ENCODE measurements at places on chromosomes 4 and X.

- no peak for DNase-seq
Observed at GRCh38 chr4:89273741-89274141, 33.9 kb downstream of the GPRIN3 start.

- no peak for DNase-seq
Observed at GRCh38 chr4:32689518-32689917, 1969.3 kb downstream of the PCDH7 start.

DNA sequence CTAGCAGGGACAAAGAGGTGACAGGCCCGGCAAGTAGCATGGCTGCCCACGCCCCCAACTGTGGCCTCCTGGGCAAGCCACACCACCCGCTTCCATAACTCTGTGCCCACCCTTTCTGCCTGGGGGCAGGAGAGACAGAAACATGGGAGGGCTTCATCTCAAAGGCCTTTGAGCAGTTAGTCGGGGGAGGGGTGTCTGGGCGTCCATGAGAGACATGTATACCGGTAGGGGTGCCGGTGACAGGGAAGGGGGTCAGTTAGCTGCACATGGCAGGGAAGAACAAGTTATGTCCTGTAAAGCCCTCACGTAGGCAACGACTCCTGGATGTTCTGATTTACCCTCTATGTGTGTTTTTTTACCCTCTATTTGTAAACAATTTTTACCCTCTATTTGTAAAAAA is 9.3 kb downstream of the PDZD4 start:
- DNase-seq: no peak

- DNase-seq: no peak
Observed at GRCh38 chr4:113157086-113157857, 107.8 kb downstream of the ANK2 start.

DNA sequence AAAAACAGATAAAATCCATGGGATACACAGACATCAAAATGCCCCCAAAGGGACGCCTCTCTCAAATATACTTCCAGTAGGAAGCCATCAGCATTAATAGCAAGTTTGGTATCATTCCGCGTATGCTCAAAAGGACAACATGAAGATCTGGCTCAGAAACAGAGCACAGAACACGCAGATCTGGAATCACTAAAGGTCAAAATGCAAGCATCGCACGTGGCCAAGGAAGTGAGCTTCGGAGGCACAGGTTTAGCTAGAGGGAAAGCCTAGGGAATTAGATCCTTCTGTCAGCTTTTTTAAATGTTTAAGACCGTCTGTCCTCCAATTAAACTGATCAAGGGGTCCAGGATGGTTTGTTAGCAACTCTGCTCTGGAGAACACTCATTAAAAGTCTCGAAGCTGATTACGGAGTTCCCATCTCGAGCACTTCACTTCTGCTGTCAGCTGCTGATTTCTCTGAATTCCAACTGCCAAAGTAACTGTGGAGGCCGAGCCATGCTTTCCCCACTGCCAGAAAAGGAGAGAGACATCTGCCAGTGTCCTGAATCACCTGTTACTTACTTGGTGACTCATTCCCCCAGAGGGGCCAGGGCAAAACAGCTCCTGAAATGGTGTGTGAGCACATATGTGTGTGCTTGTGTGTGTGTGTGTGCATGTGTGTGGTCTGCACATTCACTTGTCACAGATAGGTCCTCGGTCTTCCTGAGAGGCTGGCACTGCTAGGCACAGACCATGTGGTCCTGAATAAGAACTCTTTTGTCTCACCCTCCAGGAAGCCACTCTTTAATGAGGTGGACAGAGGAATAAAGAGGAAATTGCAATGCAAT is 177.7 kb upstream of the PPARGC1A start:
- DNase-seq: no peak

GRCh38 chrX:15059474-15059873 is 186.3 kb downstream of the MOSPD2 start:
- DNase-seq: no peak

DNA sequence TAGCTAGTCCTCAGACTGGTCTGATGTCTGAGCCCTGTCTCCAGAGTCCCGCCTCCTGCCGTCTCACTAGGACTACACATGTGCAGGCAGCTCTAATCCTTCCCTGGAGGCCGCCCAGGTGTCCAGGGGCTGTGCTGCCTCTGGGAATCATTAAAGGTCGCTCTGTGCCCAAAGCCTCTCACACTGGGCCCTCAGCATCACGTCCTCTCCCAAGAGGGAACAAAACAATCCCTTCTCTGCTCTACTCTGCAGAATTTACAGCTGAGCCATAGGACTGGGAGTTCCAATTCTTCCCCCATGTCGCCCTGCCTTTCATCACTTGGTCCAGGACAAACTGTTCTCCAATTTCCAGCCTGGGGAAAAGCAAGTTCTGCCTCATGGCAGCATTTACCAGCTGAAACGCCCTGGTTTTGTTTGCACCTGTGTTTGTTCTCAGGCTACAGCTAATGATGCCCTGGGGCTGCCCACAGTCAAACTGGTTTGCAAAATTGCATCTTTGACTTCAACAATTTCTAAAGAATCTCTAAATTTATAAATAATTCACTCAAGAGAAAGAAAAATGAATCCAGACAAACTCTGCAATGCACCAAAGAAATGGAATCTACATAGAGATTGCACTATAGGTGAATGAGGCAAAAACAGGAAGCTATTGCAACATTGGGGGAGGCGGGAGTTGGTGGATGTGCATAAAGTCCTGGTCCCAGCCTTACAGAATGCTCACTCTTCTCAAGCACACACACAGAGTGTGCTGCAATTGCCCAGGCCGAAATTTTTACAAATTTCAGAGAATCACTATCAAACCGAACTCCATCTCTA is 7.2 kb upstream of the MRFAP1 start:
- DNase-seq: no peak

DNA sequence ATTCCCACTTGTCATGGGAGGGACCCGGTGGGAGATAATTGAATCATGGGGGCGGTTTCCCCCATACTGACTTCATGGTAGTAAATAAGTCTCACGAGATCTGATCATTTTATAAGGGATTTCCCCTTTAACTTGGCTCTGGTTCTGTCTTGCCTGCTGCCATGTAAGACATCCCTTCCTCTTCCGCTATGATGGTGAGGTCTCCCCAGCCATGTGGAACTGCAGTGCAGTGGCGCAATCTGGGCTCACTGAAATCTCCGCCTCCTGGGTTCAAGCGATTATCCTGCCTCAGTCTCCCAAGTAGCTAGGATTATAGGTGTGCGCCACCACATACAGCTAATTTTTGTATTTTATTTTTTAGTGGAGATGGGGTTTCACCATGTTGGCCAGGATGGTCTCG is 2.9 kb downstream of the HPGDS start:
- DNase-seq: no peak

- DNase-seq: no peak
Observed at GRCh38 chrX:91066104-91066503, 368.5 kb upstream of the PABPC5 start.

- no peak for DNase-seq
Observed at GRCh38 chrX:104621781-104622180, 55.8 kb downstream of the IL1RAPL2 start.
